ENCODE measurements at places on chromosomes 3 and 15. TPM values are rescaled to one million over a fixed set of nuclear protein-coding genes. Genes with fewer than 3 reads are reported as not detected.

GRCh38 chr3:55857633-55858032 is 370.5 kb upstream of the WNT5A start:
- peaks cover 4% of the 10 kb centered on the region for H3K27me3 ChIP-seq
- no peak for DNase-seq
- no peak overlapping the region for H3K4me3 ChIP-seq
- no peaks in the 10 kb centered on the region for H3K4me1 ChIP-seq
- no peak overlapping the region for H3K27ac ChIP-seq

Gene DLEC1
- 4.4 TPM for total RNA-seq

DNA sequence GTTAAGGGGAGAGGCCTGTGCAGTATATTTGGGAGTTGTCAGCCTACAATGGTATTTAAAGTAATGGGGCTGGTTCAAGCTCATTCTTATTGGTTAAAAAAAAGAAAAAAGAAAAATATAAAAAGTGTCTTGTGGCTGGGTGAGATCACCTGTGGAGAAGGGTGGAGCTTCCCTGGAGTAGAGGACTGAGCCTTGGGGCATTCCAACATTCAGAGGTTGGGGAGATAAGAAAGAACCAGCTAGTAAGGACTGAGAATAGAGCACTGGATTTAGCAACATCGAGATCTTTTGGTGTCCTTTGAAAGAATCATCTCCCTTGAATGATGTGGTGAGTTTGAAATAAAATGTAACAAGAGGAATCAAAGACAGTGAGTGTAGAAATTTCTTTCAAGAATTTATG is 5.2 kb downstream of the SLC49A4 start:
- no peaks in the 10 kb centered on the region for H3K27me3 ChIP-seq
- H3K36me3 ChIP-seq: no peaks in the 10 kb centered on the region
- H3K27ac ChIP-seq: no peak overlapping the region
- H3K4me3 ChIP-seq: no peak overlapping the region

Gene SLC12A8
- total RNA-seq: 0.36 TPM

Gene KCNMB3
- 0.70 TPM for total RNA-seq
